Tibial nerve (tissue), 4 donors: ENCODE measurements at places on chromosomes 16 and 17.

GRCh38 chr17:57550016-57550415, 195.1 kb downstream of the CCDC182 start:
- no peak for DNase-seq

DNA sequence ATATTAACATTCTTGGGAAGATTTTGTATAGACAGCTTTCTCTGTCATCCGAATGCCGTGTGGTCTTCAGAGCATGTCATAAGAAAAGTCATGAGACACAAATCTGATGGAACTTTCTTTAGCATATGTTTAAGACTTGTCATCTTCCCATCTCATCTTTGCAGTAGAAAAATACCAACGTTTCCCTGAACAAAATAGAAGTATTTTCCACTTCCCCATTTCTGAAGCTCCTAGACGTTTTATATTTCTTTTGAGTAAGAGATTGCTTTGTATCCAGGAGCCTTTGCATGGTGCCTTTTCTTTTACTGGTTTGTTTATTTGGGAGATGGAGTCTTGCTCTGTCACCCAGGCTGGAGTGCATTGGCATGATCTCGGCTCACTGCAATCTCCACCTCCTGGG, 235.1 kb downstream of the PRKCA start:
- DNase-seq: no peak

DNA sequence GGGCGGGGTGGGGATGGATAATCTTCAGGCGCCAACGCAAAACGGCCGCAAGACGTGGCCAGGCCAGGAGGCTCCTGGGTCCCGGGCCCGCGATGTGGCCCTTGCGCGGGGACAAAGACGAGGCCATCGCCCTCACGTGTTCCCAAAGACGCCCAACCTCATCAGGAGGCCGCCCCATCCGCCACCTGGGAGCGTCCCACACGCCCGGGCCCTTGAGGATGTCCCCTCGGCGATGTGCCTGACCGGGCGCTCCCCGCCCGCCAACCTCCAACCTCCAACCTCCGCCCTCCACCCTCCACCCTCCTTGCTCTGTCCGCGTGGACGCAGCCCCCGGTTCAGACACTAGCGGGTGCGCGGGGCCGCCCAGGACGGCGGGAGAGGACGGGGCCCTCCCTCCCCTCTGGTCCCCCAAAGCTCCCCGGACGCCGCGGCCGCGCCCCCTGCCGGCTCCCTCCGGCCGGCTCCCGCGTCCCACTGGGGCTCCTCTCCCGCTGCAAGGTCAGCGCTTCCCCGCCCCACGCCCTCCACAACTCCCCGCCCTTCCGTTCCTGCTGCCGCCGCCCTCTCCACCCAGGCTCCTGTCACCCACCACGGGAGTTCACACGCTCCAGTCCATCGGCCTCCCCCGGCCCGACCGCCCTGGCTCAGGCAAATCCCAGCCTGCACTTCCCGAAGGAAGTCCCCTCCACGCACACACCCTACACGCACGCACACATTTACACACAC, 250.8 kb upstream of the RPL38 start:
- DNase-seq: no peak

DNA sequence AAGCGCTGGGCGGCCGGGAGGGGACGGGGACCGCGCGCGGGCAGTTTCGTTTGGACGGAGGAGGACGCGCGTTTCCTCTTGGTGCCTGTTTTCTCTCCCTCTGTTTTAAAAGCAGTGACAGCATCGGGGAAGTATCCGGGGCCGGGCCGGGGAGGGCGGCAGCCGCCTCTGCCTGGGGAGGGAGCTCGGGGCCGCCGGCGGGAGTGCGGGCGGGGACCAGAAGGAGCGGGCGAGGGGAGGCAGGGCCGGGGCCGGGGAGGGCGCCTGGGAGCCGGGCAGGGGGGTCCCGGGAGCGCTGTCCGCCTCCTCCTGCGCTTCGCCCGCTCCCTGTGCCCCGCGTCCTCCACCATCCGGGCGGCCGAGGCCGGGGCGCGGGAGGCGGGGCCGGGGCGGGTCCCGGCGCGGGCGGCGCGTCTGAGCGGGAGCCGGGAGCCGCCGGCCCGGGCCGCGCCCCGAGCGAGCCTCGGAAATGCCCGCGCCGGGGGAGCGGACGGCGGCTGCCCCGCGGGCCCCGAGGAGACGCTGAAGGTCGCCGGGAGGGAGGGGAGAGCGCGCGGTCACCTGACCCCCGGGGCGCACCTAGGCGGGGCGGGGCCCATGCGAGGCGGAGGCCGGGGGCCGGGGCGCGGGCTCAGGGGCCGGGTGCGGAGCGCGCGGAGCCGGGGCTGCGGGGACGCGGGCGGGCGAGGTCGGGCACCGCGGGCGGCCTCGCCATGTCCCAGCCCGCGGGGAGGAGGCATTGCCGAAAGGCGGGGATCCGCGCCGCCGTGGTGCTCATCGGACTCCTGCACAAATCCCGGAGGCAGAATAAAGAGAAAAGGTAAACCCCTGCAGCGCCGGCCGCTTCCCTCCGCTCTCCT, 57.3 kb downstream of the RAP1GAP2 start:
- no peak for DNase-seq

GRCh38 chr16:72785171-72785570, 262.8 kb downstream of the ZFHX3 start:
- no peak for DNase-seq

DNA sequence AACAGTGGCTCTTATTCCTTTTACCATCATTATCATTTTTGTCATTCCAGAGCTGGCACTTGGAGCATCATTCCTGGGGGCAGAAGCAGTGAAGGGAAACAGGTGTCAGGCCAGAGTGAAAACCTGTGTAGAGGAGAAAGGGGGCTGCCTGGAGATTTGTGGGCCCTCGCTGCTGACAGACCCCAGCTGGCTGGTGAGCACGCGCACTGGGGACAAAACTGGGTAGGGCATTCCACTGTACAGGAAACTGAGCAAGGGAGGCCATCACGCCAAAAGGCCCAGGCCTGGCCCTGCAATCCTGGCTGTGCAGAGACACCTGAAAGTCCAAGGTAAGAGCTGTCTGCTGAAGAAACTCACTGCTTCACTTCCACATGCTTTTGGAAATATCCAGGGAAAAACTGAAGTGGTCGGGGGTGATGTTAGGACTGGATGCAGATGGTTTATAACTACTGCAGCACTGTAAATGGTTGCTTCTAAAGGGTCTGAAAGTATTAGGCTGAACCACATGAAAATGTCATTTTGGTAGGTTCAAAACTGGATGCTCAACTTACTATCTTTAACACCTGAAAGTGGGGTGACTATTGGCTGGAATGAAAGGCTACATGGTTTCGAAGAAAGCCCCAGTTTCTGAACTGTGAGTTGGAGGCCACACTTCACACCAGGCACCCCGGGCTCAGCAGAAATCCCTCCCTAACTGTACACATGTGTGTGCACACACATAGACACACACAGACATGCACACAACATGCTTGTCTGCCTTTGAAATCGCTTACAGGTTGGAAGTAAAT, 225.0 kb downstream of the C16orf78 start:
- DNase-seq: no peak

DNA sequence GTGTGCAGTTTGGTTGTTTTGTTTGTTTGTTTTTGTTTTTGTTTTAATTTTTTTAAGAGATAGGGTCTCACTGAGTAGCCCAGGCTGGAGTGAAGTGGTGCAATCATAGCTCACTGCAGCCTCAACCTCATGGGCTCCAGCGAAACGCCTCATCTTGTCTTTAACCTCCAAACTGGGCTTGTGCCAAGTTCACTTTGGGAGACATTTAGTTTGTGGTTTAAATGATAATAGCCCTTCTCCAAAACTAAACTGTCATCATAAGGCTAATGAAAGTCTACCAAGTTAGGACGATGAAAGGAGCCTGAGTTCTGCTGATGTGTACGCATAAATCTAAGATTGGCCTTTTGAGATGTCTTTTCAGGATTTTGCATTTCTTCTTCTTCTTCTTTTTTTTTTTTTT, 6.5 kb upstream of the CARD14 start:
- DNase-seq: no peak

DNA sequence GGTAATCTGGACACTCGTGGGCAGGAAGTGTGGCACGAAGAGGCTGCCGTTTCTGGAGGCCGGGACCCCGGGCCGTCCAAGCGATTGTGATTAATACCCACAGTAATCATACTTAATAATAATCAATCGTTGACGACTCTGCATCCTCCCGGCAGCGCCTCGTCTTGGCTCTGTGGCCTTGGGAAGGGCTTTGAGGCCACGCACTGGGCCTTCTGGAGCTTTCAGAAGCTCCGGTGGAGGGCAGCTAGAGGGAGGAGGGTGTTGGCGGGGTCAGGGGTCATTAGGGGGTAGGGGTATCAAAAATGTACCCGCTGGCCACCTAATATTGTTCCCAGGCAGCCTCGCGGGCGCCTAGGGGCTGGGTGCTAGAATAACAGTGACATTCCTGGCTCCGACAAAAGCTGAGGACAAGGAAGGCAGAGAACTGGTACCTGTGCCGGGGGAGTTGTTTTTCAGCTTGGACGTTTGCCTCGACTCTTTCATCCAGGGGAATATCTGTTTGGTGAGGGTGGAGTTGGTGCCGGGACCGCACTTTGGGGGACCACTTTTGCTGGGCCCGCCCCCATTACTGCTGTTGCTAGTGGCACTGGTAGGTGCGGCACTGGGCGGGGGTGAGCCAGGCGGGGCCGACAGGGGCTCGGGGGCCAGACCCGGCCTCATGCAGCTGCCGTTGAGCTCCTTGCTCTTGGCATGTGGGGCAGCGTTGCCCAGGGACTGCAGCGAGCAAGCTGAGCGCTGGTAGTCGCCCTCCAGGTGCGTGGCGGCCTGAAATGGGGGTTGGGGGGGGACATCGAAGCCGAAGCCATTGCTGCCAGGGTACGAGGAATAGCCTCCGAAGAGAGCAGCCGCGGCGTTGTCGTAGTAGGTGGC, 6.9 kb upstream of the HOXB2 start:
- DNase-seq: no peak
